Head of caudate nucleus (tissue), 42 donors: ENCODE measurements at places on chromosomes 5 and 9.

DNA sequence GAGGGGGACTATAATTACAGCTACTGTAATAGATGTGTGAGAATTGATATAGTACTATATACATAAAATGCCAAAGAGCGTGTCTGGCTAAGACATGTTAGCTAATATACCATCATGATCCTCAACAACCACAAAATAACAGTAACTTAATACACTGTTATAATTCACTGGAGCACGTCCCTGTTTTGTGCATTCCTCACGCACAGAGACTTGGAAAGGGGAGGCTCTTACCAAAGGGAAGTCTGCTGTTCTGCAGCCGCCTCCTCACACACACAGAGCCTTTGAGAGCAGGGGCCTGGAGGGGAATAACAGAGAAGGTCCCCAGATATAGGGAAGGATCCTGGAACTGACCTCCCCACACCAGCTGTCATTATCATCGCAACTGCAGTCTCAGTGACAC lies 97.3 kb downstream of the ANKRD18A start:
- DNase-seq: no peak

- DNase-seq: no peak
Observed at GRCh38 chr9:109001275-109001676, 12.0 kb downstream of the CTNNAL1 start.

GRCh38 chr9:137412431-137412830 lies 10.5 kb downstream of the EXD3 start:
- DNase-seq: no peak

GRCh38 chr5:150779397-150780186 lies 1.0 kb downstream of the SMIM3 start:
- no peak for DNase-seq

- no peak for DNase-seq
Observed at GRCh38 chr9:131252120-131252519, 24.2 kb downstream of the FAM78A start.

DNA sequence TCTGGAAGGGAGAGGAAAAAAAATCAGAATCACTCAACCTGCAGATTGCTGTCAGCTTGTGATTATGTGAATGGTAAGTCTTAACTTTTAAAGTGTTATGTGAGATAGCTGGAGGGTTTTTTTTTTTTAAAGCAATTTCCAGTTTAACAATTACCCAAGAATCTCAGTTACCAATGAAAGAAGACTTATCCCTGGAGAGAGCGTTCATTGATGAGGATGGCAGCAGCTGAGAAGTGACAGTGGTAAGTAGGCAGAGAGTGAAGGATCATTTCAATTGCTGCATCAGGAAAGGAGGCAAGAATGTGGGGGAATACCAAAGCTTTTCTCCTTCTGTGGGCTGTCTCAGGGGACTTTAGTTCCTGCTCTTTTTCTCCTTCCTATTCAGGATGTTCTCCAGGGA lies 370.2 kb upstream of the C9orf72 start:
- no peak for DNase-seq

GRCh38 chr9:93081931-93082330 lies 14.1 kb upstream of the CARD19 start:
- DNase-seq: no peak

- peak; percentile 31 for DNase-seq
Observed at GRCh38 chr5:116989995-116990394, 415.4 kb upstream of the SEMA6A start.

- no peak for DNase-seq
Observed at GRCh38 chr5:18037718-18038117, 403.5 kb downstream of the TAF11L14 start.

DNA sequence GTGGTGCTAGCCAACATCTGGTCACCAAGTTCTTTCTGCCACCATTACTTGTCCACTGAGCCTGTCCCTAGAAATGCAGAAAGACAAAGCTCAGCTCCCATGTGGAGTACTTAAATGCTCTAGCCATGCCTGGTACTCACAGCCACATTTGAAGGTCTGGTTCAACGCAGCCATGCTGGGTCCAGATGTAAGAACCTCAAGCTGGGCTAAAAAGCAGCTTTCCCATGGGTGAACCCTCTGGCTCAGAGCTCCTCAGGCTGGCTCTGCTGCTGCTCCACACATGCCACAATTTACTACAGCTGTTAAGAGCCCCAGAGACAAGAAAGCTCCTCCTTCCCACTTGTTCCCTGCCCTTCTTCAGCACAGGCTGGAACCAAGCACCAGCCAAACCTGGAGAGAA lies 97.1 kb upstream of the LRRTM2 start:
- DNase-seq: no peak

DNA sequence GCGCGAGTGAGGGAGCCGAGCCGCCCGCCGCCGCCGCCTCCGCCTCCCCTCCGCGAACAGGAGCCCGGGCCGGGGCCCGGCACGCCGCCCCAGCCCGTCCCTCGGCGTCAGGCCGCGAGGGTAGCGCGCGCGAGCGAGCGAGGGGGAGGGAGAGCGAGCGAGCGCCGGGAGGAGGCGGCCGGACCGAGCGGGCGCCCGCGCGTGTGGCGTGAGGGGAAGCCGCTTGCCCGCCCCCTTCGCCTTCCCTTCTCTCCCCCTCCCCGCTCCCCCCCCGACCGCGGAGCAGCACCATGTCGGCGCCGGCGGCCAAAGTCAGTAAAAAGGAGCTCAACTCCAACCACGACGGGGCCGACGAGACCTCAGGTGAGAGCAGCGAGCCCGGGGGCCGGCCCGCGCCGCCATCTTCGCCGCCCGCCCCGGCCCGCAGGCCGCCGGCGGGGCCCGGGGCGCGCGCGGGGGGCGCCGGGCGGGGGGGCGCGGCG lies 312 bp downstream of the SET start:
- peak; percentile 66 for DNase-seq

GRCh38 chr5:80881726-80882125 lies 78.4 kb upstream of the RASGRF2 start:
- no peak for DNase-seq

DNA sequence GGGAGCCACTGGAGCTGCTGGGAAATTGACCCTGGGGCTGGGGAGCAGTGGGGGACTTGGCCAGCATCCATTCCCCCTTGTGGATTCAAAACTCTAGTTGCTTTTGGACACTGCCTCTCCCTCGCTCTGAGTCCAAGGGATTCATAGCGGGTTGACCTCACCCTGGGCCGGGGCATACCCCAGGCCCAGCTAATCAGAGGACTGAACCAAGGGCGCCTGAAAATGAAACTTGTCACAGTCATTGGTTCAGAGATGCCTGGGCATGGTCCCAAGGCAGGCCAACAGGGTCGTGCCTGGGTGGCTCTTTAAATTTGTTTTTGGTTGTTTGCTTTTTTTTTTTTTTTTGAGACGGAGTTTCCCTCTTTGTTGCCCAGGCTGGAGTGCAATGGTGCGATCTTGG lies 22.6 kb downstream of the STK10 start:
- no peak for DNase-seq

DNA sequence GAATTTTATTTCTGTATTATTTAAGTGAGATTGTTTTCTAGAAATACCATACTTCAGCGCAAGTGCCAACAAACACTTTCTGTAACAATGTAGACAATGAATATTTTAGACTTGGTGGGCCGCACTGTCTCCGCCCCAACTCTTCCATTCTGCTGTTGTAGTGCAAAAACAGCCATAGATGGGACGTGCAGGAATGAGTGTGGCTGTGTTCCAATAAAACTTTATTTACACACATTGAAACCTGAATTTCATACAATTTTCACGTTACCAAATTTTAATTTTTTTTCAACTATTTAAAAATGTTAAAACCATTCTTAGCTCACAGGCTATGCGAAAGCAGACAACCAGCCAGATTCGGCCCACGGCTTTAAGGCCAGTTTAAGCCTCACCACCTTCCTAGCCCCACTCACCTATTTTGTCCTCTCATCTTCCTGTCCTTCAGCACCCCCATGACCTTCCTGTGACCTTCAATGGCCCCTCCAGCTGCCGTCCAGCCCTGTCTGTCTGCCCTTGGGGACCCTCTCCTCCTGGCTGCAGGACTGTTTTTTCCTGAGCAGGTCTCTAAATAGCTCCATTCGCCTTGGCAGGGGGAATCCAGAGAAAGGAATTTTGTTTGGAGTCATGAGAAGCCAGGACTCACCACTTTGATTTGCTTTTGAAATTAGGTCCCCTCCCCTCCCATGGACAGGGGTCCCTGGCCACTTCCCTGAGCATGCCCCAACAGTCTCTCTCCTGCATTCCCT lies 11.2 kb upstream of the ANXA6 start:
- no peak for DNase-seq

- DNase-seq: no peak
Observed at GRCh38 chr5:21773456-21773855, 1079.7 kb downstream of the CDH12 start.

DNA sequence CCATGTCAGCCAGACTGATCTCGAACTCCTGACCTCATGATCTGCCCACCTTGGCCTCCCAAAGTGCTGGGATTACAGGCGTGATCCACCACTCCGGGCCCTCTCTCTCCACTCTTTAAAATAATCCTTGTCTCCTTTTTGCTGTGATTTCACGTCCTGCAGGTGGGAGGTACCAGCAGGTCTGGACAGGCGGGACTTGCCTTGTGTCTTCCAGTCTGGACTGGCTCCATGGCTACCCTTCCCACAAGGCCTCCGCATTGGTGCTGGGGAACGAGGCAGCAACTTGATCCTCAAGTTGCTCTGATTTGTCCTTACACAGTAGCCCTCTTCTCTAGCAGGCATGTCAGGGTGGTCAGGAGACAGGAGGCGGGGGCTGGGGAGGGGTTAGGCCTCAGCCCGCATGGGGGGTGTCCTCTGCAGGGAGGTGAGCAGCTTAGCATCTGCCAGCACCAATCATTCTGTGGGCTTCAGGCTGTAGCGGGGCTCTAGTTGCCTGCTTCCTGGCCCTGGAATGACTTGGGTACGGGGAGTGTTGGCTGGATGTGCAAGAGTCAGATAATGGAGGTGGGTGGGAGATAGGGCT lies 54.3 kb downstream of the TENT4A start:
- no peak for DNase-seq

DNA sequence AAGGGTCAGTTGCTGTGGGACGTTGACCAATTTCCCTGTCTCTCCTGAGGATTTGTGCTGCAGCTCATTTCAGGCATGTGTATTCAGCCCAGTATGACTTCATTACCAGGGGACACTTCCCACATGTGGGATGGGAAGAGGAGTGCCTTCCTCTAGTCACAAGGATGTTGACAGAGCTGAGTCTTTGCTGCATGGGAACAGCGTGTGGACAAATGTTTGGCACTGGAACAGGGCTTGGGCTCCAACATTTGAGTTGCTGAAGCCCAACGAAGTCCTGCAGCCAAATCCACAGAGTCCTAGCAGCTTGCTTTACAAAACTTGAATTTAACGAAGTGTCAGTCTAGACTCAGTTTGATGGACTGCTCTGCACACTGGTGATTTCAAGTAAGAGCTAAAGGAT lies 283.2 kb downstream of the SH3GL2 start:
- DNase-seq: no peak

- DNase-seq: no peak
Observed at GRCh38 chr5:96337048-96337781, 95.8 kb downstream of the PCSK1 start.

GRCh38 chr9:121059998-121060636 lies 10.0 kb upstream of the C5 start:
- DNase-seq: no peak

DNA sequence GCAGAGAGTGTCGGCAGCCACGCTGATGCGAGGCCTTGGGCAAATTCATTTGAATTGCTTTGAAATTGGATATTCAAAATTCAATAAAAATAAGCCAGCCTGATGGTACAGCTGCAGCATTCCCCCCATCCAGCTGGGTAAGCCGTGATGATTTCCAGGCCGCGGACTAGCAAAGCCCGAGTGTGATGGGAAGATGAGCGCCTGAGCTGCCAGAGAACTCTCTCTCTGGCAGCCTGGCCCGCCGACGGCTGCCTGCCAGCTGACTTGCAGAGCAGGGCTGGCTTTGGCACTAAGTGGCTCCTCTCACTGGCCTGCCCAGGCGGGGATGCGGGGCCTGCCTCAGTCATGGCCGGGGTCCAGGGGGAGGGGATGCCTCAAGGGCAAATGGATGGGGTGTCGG lies 268.3 kb upstream of the WWC1 start:
- peak; percentile 65 for DNase-seq

DNA sequence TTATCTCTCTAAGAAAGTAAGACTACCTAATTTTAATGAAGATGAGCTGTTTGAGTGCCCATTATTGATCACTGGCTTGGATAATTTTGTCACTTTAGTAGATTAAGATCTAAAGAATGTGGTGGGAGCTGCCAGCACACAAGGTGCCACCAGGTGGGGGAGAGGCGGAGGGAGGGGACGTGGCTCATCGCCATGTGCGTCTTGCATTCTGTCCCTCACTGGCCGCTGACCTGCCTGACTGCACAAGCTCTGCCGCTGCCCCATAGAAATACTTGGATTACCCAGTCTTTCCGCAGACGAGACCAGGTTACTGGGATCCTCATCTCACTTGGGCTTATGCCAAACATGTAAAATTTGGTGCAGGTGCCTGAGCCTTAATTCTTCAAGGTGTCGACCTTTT lies 37.6 kb downstream of the RHOBTB3 start:
- DNase-seq: no peak

DNA sequence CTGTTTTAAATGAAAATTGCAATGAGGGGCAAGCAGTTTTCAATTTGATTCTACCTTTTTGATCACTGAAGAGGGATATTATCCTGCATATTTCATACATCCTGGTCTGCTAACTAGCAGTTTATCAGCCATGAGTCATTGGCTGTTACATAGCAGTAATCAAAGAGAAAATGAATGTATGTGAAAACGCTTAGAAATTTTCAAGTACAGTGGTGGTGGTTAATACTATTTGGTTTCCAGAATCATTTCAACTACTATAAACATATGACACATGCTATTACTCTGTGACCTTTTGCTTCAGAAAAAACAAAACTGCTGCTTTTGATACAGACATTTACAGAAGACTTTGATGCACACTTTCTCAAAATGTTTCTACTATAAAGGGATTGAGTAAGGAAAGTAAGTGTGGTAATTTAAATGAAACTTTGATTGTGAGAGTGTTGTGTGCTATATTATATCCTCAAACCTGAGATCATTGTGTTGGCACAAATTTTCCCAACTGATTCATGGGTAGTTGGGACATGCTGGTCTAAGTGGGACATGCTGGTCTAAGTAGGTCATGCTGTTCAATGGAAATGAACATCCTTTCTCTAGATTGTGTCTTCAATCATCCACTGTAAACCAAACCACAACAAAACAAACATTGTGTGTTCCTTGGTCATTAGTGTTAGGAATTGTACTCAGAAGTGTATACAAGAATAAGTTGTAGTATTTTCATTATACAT lies 5.1 kb downstream of the RNF14 start:
- DNase-seq: no peak

- no peak for DNase-seq
Observed at GRCh38 chr5:173235499-173236394, 741 bp upstream of the NKX2-5 start.

- DNase-seq: no peak
Observed at GRCh38 chr5:127136908-127137307, 63.6 kb upstream of the C5orf63 start.
